ENCODE measurements at places on chromosomes 2 and 18.
A peak's percentile ranks its signal among the peaks of the same experiment; 100 is the strongest.

DNA sequence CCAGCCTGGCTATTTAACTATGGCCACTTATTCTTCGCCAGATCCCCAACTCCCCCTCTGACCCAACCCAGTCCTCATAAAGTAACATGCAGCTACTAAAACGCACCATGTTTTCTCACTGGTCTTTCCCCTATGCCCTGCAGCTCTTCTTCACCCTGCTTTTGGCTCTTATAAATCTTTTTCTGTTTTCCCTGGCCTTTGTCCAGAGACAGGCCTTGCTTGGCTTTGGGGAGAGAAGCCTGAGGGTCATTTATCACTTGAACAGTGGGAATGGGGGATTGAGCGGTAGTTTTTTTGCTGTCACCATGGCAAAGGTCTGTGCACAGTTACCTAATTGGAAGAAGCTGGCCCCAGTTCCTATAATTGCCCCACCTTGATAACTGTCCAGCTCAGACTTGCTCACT, 202.9 kb upstream of the NT5C1B start:
- H3K4me1 ChIP-seq, result peaks cover 20% of the 10 kb centered on the region
- no peak for DNase-seq
- H3K36me3 ChIP-seq, result no peaks in the 10 kb centered on the region
- H3K4me3 ChIP-seq, result no peak overlapping the region

DNA sequence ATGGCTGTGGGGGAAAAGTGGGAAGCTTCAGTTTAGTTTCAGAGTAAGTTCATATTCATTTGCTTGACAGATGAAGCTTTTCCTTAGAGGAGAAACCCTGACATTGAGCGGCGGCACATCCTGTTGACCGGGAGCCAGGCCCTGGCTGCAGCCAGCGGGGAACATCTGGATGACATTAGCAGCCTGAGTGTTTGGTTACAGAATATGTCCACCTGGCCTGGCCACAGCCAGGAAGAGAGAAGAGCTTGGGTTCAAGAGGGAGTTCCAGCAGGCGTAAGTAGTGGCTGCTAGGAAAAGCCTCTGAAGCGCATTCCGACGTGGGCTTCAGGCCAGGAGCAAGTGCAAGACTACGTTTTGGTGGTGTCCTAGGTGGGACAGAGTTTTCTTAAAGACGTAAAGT, 144.9 kb upstream of the MYCN start:
- H3K27me3 ChIP-seq, result peaks cover 9% of the 10 kb centered on the region
- DNase-seq, result no peak
- H3K27ac ChIP-seq, result no peak overlapping the region
- no peaks in the 10 kb centered on the region for H3K4me1 ChIP-seq
- no peak overlapping the region for H3K4me3 ChIP-seq
- no peaks in the 10 kb centered on the region for H3K36me3 ChIP-seq

GRCh38 chr2:135154962-135155361, 102.9 kb downstream of the RAB3GAP1 start:
- peaks cover 78% of the 10 kb centered on the region for H3K36me3 ChIP-seq
- no peak overlapping the region for H3K27ac ChIP-seq
- no peak for DNase-seq
- no peaks in the 10 kb centered on the region for H3K27me3 ChIP-seq
- H3K4me3 ChIP-seq, result no peak overlapping the region
- H3K4me1 ChIP-seq, result peaks cover 26% of the 10 kb centered on the region

GRCh38 chr2:101771227-101771902, 73.9 kb downstream of the MAP4K4 start:
- H3K4me3 ChIP-seq, result no peak overlapping the region
- H3K4me1 ChIP-seq, result peaks cover 91% of the 10 kb centered on the region
- peak overlapping the region; percentile 47 for H3K27ac ChIP-seq

DNA sequence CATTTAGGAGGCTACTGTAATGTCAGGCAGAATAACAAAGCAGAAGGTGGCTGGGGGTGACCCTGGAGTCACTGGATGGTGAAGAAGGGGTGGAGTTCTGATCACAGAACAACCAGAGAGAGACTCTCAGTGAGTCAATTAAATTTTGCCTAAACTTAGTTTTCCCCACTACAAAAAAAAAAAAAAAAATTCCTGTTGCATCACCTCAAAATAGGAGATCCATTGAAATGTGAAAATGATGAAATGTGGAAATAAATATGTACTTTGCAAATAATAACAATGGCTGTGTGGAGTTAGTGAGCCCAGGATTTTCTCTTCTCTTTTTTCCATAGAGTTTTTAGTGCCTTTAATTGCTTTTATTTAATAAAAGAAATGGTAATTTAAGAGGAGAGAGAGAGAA, 165.5 kb downstream of the GFPT1 start:
- DNase-seq, result no peak
- H3K4me3 ChIP-seq, result no peak overlapping the region
- H3K27ac ChIP-seq, result peak overlapping the region; percentile 79

GRCh38 chr2:225073198-225073597, 30.9 kb upstream of the DOCK10 start:
- no peak for DNase-seq
- peaks cover 32% of the 10 kb centered on the region for H3K4me1 ChIP-seq
- H3K36me3 ChIP-seq, result peaks cover 7% of the 10 kb centered on the region
- no peak overlapping the region for H3K4me3 ChIP-seq
- H3K27ac ChIP-seq, result no peak overlapping the region

DNA sequence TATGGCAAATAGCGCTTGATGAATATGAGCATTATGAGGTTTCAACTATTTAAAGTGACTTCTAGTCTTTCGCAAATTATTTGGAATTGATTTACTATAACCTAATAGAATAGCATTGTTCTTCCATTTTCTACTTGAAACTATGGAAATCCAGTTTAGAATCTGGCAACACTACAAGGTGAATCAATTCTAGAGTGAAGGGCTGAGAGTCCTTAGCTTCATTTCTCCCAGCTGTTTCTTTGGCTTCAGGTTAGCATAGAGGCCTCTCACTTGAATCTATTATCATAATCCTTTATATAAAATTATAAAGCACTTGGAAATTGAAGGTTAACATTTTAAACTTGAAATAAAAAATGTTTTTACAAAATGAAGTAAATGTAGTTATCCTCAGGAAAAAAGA, 318.8 kb downstream of the CCDC85A start:
- no peaks in the 10 kb centered on the region for H3K27me3 ChIP-seq
- H3K4me1 ChIP-seq, result peaks cover 13% of the 10 kb centered on the region
- no peak for DNase-seq

DNA sequence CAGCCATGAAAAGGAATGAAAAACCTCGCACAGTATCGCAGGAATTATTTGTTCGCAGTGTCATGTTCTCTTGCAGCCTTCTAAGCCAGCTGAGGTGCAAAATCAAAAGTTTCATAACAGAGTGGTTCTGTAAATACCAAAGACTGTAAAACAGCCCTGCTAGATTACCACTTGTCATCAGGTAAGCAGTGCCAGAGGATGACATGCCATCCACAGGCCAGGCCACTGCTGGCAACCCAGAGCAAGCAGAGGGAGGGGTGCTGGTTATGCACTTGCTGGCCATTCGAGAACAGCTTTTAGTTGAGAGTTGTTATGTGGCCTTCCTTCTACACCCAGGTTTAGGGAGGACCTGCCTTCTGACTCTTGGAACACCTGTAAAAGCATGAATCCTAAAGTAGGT, 114.3 kb upstream of the MGAT5 start:
- no peak overlapping the region for H3K4me3 ChIP-seq
- DNase-seq, result no peak
- peaks cover 2% of the 10 kb centered on the region for H3K27me3 ChIP-seq
- H3K36me3 ChIP-seq, result peaks cover 34% of the 10 kb centered on the region

DNA sequence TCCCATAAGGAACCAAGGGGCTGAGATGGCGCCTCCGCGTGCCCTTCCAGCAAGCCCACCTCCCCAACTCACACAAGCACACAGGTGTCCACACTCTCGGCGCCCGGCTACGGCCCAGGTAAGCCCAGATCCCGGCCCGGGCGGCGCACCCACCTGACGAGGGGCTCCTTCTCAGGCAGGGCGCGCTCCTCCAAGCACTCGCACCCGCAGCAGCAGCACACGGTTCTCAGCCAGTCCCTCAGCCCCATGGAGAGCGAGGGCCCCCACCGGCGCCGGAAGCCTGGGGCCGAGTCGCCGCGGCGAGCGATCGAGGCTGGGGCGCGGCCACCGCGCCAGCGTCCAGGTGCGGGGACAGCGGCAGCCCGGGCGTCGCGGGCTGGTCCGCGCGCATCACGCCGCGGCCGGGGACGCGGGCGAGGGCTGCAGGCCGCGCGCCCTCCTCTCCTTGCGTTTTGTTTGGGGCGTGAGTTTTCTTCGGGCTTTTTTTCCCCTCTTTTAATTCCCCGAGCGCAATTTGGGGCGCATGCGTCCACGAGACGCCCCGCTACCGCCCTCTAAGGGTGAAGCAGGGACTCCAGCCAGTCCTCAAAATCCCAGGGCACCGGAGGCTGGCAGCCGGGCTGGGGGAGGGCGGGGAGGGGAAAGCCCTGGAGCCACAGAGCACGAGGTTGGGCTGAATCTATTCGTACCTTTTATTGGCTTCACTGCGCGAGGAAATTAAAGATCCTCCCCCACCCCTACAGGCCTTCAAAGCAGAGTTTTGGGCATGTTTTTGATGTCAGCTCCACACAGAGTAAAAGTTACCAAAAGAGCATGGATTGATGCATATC, at the start of gene MREG:
Gene MREG (minus strand): TSS at position 472 of the 830 bp plus-strand sequence. CDS start 224 bp downstream, at position 248.
- peaks cover 28% of the 10 kb centered on the region for H3K4me1 ChIP-seq
- peak within 1 kb of the TSS; percentile 89 for H3K4me3 ChIP-seq
- no peaks in the 10 kb centered on the region for H3K36me3 ChIP-seq
- H3K27me3 ChIP-seq, result no peaks in the 10 kb centered on the region
- peak; percentile 64 for DNase-seq
- peak within 1 kb of the TSS; percentile 55 for H3K27ac ChIP-seq

- peak overlapping the region; percentile 97 for H3K4me3 ChIP-seq
- peaks cover 16% of the 10 kb centered on the region for H3K36me3 ChIP-seq
- peak; percentile 22 for DNase-seq
- H3K27ac ChIP-seq, result peak overlapping the region; percentile 89
- H3K4me1 ChIP-seq, result peaks cover 26% of the 10 kb centered on the region
- no peaks in the 10 kb centered on the region for H3K27me3 ChIP-seq
These were observed 562 bp downstream of the TWSG1 start for GRCh38 chr18:9334973-9335696.

GRCh38 chr2:23350041-23350791, 34.8 kb upstream of the KLHL29 start:
- H3K36me3 ChIP-seq, result no peaks in the 10 kb centered on the region
- H3K27me3 ChIP-seq, result peaks cover 18% of the 10 kb centered on the region
- H3K4me1 ChIP-seq, result no peaks in the 10 kb centered on the region

DNA sequence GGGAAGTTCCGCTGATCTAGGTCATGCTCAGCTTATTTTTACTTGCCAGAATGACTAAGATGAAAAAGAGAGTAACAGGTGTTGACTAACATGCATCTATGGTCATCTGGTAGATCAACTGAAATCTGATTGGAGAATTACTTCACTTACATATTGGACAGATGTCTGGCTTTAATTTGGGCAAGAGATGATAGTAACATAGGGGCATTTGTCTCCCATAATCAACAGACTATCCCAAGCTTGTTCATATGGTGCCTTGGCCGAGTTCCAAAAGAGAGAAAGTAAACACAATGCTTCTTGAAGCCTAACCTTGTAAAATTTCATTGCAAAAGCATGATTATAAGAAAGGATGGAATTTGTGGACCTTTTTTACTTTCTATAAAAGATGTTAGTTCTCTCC, 503.7 kb downstream of the ADCYAP1 start:
- no peak overlapping the region for H3K27ac ChIP-seq
- H3K36me3 ChIP-seq, result no peaks in the 10 kb centered on the region
- no peaks in the 10 kb centered on the region for H3K27me3 ChIP-seq

GRCh38 chr2:78417355-78417754, 608.1 kb upstream of the REG3G start:
- DNase-seq, result no peak
- peaks cover 1% of the 10 kb centered on the region for H3K27me3 ChIP-seq
- H3K4me1 ChIP-seq, result no peaks in the 10 kb centered on the region
- H3K4me3 ChIP-seq, result no peak overlapping the region

DNA sequence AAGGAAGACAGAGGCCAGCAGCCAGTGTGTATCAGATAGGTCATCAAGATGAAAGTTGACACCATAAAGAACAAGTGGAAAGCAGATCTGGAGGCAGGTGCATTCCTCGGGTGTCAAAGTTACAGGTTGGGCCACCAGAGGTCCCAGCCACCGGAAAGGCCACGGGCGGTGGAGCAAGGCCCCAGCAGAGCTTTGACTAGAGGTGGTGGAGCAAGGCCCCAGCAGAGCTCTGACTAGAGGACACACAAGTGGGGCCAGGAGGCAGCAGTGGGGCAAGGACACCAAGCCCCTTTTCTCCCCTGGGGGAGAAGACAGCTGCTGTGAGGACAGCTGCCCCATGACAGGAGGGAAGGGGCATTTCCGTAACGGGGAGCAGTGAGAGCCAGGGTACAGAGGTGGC, 115.1 kb downstream of the GYPC start:
- H3K4me1 ChIP-seq, result no peaks in the 10 kb centered on the region
- no peak overlapping the region for H3K27ac ChIP-seq

DNA sequence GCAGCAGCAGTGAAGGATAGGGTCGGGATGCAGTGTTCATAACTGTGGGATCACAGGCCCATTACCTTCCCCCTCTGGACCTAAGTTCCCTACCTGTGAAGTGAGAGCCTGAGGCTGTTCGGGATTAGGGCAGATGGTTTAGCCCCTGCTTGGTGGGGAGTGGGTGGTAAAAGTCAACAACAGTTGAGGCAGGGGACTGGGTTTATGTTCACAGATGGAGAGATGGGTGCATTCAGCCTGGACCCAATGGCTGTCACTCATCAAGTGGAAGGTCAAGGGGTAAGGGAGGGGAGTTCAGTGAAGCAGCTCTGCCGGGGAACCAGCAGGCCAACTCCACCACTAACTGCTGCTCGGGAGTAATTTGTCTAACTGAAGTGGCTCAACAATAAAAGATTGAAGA, 180.4 kb downstream of the FAM210A start:
- H3K36me3 ChIP-seq, result no peaks in the 10 kb centered on the region
- H3K27ac ChIP-seq, result no peak overlapping the region
- peaks cover 5% of the 10 kb centered on the region for H3K27me3 ChIP-seq
- H3K4me1 ChIP-seq, result no peaks in the 10 kb centered on the region
- DNase-seq, result no peak

GRCh38 chr2:198080879-198081765, 276.7 kb downstream of the PLCL1 start:
- no peak overlapping the region for H3K4me3 ChIP-seq
- no peak overlapping the region for H3K27ac ChIP-seq
- H3K27me3 ChIP-seq, result peaks cover 2% of the 10 kb centered on the region
- no peak for DNase-seq
- no peaks in the 10 kb centered on the region for H3K4me1 ChIP-seq

- no peak overlapping the region for H3K4me3 ChIP-seq
- no peaks in the 10 kb centered on the region for H3K27me3 ChIP-seq
These were observed 286.5 kb downstream of the CCDC178 start for GRCh38 chr18:33154049-33154448.

- no peaks in the 10 kb centered on the region for H3K4me1 ChIP-seq
- DNase-seq, result no peak
- H3K4me3 ChIP-seq, result no peak overlapping the region
- H3K27ac ChIP-seq, result no peak overlapping the region
- H3K27me3 ChIP-seq, result no peaks in the 10 kb centered on the region
These were observed 995.3 kb upstream of the LRRTM1 start for GRCh38 chr2:81299841-81300240.

DNA sequence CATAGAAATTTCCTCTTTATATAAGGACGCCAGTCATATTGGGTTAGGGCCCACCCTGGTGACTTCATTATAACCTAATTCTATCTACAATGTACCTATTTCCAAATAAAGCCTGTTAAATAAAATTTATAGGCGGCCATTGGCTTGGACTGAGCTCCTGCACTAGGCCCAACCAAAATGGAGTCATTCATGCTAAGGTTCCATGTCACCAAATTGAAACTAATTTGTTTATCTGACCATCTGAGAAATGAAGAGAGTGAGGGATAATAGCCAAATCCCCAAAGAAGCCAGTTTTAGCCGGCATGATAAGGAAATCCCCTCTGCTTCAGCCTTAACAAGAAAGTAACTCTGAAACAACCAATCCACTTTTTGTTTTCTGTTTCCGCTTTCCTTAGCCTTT, 7.2 kb upstream of the DYM start:
- H3K27me3 ChIP-seq, result peaks cover 2% of the 10 kb centered on the region
- H3K27ac ChIP-seq, result no peak overlapping the region
- H3K36me3 ChIP-seq, result no peaks in the 10 kb centered on the region

Measured in HFFc6 (cell line).